Activated naive CD8-positive, alpha-beta T cell treated with anti-CD3 and anti-CD28 coated beads, Interleukin-2, amount 50 U/mL, for 24 hours (primary cell): ENCODE measurements at places on chromosomes 2 and 18.

DNA sequence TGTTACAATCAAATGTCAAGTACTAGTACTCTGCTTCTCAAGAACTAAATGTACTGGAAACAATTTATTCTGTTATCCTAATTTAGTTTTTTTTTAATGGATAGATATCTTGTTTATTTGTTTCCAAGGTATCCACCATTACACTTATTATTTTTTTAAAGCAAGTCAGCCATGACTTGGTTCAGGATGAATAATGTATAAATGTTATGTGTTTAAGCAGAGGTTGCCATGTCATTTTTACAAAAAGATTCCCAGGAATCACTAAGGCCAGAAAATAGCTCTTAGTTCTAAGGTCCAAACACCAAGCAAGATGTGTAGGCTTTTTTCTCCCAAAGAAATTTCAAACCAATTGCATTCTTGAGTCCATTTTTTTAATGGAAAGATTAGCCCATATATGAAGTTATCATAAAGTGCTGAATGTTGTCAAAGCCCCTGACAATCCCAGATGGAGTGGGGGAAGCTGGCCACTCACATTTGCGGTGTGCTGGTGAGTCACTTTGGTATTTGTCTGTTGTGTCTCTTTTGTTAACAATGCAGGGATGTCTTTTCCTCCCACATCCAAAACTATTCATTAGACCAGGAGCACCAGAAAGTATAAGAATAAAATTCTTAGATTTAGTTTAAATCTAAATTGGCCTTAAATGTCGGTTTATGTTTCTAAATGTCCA lies 158.9 kb downstream of the COL6A3 start:
- no peak for DNase-seq

GRCh38 chr2:185132501-185133041 lies 534.2 kb downstream of the ZNF804A start:
- no peak for DNase-seq

DNA sequence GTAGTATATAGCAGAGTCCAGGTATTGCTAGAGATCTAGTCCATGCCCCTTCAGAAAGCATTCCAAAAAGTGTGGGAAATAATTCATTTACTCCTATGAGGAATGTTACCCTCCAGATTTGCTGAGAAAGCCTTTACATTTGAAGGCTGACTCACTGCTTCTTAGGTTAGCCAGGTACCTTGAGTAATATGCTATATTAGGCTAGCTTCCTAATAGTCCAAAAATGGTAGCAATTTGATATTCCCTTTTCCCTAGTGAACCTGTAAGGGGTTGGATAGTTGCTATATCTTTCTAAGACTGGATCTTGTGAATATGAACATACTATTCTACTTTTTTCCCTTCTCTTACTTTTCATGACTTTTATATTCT lies 63.6 kb downstream of the SPOPL start:
- DNase-seq, result no peak

GRCh38 chr2:23429036-23429435 lies 44.1 kb downstream of the KLHL29 start:
- DNase-seq, result no peak

DNA sequence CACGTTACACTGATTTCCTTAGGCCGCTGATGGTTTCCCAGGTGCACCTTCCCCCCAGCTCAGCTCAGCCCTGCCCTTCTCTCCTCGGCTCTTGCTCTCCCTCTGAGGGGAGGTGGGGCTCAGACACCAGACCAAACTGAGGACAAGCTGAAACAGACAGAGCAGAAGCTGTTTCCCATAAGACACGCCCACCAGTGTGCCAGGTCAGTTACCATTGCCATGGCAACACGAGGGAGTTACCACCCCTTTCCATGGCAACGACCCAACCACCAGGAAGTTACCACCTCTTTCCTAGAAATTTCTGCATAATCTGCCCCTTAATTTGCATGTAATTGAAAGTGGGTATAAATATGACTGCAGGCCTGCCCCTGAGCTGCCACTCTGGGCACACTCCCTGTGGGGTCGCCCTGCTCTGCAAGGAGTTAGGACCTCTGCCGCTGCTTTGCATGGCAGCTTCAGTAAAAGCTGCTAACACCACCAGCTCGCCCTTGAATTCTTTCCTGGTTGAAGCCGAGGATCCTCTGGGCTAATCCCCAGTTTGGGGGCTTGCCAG lies 120.9 kb upstream of the SMIM21 start:
- no peak for DNase-seq
